Kidney glomerular epithelial cell (primary cell): ENCODE measurements at places on chromosomes 6 and 20.

DNA sequence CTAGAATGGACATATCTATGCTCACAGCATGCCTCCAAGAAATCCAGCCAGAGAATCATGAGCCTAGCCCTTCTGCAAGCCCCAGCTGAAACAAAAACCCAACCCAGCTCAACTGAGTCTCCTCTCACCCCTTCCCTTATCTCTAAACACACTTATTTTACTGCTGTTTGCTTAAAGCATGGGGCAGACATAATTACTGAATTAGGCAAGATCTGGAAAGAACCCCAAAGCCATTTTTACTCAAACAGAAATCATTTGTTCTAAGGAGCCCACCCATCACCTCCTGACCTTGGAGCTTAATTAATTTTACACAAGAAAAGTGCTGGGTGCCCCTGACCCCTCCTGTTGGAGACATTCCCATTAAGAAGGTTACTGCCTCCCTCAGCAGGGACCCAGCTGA lies 291.6 kb downstream of the MAFB start:
- DNase-seq: no peak

- DNase-seq: no peak
These were observed 3.8 kb downstream of the SNPH start for GRCh38 chr20:1269850-1270249.

DNA sequence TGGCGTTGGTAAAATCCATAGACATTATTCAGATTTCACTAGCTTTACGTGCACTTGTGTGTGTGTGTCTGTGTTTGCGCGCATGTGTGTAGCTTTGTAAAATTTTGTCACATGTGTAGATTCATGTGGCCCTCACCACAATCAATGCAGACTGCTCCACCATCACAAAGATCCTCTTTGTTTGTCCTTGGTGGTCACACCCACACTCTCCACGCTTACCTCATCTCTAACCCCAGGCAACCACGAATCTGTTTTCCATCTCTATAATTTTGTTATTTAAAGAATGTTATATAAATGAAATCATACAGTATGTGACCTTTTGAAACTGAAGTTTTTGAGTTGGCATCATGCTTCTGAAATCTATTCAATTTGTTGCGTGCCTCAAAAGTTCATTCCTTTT lies 58.5 kb downstream of the GRM1 start:
- no peak for DNase-seq

DNA sequence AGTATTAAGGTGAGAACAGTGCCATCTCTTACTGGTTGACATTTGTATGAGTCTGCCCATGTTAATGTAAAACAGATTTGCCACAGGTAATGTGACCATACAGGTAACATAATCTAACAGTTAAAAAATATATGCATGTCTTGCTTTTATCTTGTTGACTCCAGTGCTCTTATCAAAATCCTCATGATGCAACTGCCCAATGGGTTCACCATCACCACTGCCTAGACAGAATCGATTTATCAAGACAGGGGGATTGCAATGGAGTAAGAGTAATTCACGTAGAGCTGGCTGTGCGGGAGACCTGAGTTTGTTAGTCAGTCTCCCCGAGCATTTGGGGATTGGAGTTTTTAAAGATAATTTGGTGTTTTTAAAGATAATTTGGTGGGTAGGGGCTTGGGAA lies 19.2 kb downstream of the SNX9 start:
- DNase-seq: no peak

GRCh38 chr20:2652724-2653555 lies 508 bp downstream of the NOP56 start:
- DNase-seq: no peak

DNA sequence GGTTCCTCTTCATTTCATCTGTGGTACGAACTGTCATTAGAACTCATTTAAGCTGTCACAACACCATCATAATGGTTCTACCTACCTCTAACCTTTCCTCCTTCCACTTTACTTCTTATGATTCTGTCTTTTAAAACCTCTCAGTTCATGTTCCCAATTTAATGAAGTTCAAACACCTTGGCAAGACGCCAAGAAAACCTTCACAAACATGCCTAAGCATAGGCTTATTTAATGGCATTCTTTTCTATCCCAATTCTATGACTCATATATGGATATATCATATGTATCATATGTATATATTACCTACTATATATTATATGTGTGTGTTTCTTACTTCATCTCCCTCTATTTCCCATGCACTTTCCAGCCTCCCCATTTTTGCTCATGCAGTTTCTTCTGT lies 283.4 kb upstream of the TBX18 start:
- no peak for DNase-seq

DNA sequence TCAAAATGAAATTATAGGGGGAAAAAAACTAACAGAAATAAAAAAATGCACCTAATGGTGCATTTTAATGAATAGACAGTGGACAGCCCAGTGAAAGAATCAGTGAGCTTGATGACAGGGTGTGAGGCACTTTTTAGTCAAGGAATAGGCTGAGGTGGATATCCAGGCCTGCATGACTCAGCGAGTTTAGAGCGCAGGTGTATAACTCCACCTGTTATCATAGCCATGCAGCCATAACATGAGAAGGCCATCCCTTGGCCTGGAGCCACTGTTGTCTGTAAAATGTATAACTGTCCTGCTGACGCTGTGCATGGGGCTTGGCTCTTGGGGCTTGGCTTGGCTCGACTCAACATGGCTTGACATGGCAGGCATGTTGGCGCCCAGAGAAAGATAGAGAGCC lies 331.5 kb upstream of the NOX3 start:
- no peak for DNase-seq

GRCh38 chr6:44859901-44860410 lies 468.2 kb upstream of the RUNX2 start:
- no peak for DNase-seq
